ENCODE measurements at places on chromosomes 1 and 21. TPM values are rescaled to one million over a fixed set of nuclear protein-coding genes. Genes with fewer than 3 reads are reported as not detected.
A peak's percentile ranks its signal among the peaks of the same experiment; 100 is the strongest.

DNA sequence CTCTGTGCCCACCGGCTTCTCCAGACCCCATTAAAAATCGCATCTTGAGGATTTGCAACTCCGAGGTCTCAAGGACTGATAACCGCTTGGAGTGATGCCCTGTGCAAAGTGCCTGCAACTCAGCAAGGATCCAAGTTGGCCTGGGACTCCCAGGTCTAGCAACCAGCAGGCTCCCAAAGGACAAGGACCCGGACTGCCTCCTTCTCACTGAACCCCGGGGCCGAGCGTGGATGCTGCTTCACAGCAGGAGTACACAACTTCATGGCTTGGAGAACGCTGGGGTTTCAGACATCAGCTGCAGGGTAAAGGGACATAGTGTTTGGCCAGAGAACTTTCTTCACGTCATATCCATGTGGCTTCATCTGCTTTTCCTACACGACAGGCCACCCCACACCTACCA is 65.2 kb downstream of the ATP5PO start:
- H3K36me3 ChIP-seq = no peaks in the 10 kb centered on the region
- H3K4me1 ChIP-seq = no peaks in the 10 kb centered on the region
- DNase-seq = no peak
- no peak overlapping the region for H3K4me3 ChIP-seq
- no peak overlapping the region for H3K27ac ChIP-seq
- no peaks in the 10 kb centered on the region for H3K27me3 ChIP-seq

DNA sequence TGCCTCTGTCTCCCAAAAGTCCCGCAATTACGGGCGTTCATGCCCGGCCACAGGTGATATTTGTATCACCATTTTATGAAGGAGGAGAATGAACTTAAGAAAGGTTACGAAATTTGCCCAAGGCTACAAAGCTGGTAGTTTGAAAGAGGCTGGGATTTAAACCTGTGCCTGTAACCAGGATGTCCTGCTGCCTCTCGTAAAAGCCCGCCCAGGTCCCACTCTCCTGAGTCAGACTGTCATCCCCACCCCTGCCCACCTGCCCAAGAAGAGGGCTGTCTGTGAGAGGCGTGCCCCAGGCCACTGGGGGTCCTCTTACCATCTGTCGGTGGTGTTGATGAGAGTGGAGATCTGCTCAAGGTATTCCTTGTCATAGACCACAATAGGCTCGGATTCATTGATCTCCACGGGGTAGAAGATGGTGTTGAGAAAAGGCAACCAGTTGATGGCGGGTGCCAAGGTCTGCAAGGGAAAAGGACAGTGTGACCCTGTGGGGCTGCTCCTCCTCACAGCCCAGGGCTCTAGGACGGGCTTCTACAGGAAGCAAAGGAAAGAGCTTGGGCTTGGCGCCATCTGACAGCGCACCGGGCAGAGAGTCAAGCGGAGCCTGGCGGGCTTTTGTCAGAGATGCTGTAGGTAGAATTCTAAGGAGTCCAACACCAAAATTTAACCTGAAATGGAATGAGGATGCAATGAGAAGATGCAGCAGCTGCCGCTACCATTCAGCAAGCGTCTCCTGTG is 43.2 kb downstream of the ECE1 start:
- no peaks in the 10 kb centered on the region for H3K27me3 ChIP-seq
- no peak overlapping the region for H3K27ac ChIP-seq
- peaks cover 1% of the 10 kb centered on the region for H3K4me1 ChIP-seq
- no peak for DNase-seq
- H3K4me3 ChIP-seq = no peak overlapping the region

- H3K4me1 ChIP-seq = peaks cover 6% of the 10 kb centered on the region
- no peaks in the 10 kb centered on the region for H3K36me3 ChIP-seq
- no peak for DNase-seq
- H3K27ac ChIP-seq = no peak overlapping the region
- no peaks in the 10 kb centered on the region for H3K27me3 ChIP-seq
- no peak overlapping the region for H3K4me3 ChIP-seq
Observed at GRCh38 chr21:38861989-38862683, 56.4 kb downstream of the ETS2 start.

- no peak overlapping the region for H3K4me3 ChIP-seq
- no peaks in the 10 kb centered on the region for H3K36me3 ChIP-seq
- peak; percentile 46 for DNase-seq
- H3K4me1 ChIP-seq = no peaks in the 10 kb centered on the region
- no peaks in the 10 kb centered on the region for H3K27me3 ChIP-seq
Observed at GRCh38 chr1:30378991-30379581, 344.3 kb downstream of the MATN1 start.

- H3K27ac ChIP-seq = no peak overlapping the region
- no peaks in the 10 kb centered on the region for H3K27me3 ChIP-seq
- no peak overlapping the region for H3K4me3 ChIP-seq
- no peak for DNase-seq
Observed at GRCh38 chr1:116246174-116246573, 126.9 kb upstream of the ATP1A1 start.

DNA sequence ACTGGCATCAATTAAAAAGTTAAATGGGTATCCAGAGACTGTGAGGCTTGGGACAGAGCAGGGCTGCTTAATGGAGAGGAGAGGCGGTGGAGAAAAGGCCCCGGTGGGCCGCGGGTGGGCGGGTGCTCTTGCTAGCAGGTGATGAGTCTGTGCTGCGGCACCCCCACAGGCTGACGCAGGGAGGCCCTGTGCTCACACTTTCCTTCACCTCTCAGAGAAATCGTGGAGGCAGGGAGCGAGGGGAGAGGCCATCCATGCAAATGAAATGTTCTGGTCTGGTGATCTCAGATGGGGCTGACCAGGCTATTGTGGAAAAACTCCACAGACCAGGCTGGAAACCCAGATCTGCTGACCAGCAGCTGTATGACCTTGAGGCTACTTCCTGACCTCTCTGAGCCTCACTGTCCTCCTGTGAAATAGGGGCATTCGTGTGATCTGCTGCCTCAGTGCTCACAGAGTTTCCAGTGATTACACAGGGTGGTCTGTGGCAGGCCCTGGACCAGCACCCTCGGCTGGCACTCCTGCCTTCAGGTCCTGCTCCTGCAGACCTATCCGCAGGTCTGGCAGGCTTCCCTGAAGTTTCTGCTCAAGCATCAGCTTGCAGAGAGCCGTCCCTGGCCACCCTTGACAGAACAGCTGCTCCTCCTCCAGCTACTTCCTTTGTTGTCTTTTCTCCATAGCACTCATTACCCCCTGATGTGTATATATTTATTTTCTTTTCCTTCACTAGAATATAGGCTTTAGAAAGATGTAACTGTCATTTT is 89.2 kb downstream of the BEND5 start:
- H3K27ac ChIP-seq = no peak overlapping the region
- H3K27me3 ChIP-seq = no peaks in the 10 kb centered on the region
- peaks cover 5% of the 10 kb centered on the region for H3K4me1 ChIP-seq
- H3K4me3 ChIP-seq = no peak overlapping the region
- peak; percentile 66 for DNase-seq

GRCh38 chr1:165560883-165561656 is 17.3 kb downstream of the LRRC52 start:
- H3K4me3 ChIP-seq = no peak overlapping the region
- H3K36me3 ChIP-seq = no peaks in the 10 kb centered on the region
- no peaks in the 10 kb centered on the region for H3K27me3 ChIP-seq

DNA sequence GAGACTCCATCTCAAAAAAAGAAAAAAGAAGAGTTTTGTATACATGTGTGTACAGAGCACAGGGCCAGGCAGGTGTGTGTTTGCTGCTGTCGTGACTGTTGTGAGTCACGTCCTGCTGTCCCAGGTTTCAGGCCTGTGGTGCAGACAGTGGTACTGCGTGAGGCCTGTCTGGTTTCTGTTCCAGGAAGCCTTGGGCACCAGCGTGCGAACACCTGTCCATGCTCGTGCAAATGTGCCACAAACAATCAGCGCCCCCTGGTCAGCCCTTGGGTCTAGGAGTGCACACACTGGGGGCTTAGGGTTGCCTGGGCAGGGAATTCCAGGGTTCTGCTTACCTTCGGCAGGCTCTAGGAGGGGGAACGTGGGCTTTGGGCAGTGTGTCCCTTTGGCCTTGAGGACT is 16.9 kb downstream of the GPR157 start:
- no peak overlapping the region for H3K27ac ChIP-seq
- no peak overlapping the region for H3K4me3 ChIP-seq
- no peak for DNase-seq
- H3K36me3 ChIP-seq = no peaks in the 10 kb centered on the region
- no peaks in the 10 kb centered on the region for H3K27me3 ChIP-seq

GRCh38 chr21:34075760-34076660 is 2.6 kb downstream of the MRPS6 start:
- no peak for DNase-seq
- no peak overlapping the region for H3K27ac ChIP-seq
- peak overlapping the region; percentile 91 for H3K4me3 ChIP-seq
- peaks cover 11% of the 10 kb centered on the region for H3K4me1 ChIP-seq
- peaks cover 49% of the 10 kb centered on the region for H3K36me3 ChIP-seq
- H3K27me3 ChIP-seq = no peaks in the 10 kb centered on the region

DNA sequence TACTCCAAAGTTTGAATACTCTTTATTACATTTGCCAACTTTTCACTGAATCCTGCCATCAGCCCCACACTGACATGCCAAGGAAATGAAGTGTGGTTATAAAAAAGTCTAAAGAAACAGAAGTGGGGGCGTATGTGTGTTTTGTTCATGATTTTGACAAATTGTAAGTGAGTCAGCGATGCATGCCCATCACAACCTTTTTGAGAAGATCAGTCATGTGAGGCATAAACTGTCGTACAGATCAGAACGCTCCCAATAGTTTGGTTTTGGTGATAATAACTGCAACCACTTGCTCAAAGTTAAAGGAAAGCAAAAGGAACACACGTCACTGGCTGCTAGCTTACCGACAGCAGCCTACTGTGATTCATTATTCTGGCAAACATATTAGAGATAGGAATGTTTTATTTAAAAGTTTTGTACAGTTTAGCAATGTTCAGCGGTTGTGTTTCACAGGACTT is 95.6 kb downstream of the RGS2 start:
- no peak for DNase-seq
- no peak overlapping the region for H3K4me3 ChIP-seq
- no peaks in the 10 kb centered on the region for H3K27me3 ChIP-seq

- H3K36me3 ChIP-seq = no peaks in the 10 kb centered on the region
- no peak for DNase-seq
- no peaks in the 10 kb centered on the region for H3K4me1 ChIP-seq
- H3K27me3 ChIP-seq = no peaks in the 10 kb centered on the region
Observed at GRCh38 chr21:45723049-45723958, 79.8 kb downstream of the PCBP3 start.

DNA sequence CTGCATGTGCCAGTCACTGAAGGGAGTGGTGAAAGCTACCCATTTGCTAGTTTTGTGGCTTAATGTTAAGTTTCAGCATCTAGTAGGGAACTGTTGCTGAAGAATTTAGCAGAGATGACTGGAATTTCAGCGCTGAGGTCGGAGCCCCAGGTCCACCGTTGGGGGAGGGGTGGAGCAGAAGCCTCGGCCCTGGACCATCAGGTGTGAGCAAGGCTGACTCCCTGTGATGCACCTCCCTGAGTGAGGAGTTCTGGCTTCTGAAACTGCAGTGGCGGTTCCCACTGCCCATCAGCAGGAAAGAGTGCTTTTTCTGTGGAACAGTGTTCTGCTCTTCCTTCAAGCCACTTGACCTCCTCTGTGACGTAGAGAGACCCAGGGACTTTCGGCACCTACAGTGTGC is 1.3 kb downstream of the NOS1AP start:
- H3K4me1 ChIP-seq = peaks cover 3% of the 10 kb centered on the region
- peak; percentile 84 for DNase-seq
- no peak overlapping the region for H3K27ac ChIP-seq
- peak overlapping the region; percentile 80 for H3K4me3 ChIP-seq

DNA sequence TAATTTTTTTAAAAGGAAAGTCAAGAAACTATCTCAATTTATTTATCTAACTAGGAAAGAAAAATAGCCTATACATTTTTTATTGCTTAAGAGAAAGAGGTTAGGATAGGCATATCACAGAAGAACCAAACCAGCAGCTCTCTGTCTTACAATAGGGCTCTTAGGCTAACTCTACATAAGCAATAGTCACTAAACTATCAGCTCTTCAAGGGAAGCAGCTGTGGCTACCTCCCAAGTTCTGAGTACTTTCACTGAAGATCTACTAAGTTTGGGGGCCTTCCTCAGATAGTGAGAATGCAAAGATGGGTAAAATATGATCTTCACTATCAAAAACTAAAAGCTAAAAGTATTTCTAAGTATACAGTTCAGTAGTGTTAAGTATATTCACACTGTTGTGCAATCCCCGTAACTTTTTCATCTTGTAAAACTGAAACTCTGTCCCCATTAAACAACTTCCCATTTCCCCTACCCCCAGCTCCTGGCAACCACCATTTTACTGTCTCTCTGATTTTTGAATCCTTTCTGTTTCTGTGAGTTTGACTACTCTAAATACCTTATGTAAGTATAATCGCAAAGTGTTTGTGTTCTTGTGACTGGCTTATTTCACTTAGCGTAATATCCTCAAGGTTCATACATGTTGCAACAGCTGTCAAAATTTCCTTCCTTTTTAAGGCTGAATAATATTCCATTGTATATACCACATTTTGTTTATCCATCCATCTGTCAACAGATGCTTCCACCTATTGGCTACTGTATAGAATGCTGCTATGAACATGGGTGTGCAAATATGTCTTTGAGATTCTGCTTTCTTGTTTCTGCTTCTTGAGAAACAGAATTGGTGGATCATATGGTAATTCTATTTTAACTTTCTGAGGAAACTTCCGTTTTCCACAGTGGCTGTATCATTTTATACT is 73.3 kb downstream of the ACBD6 start:
- no peaks in the 10 kb centered on the region for H3K27me3 ChIP-seq
- H3K4me1 ChIP-seq = no peaks in the 10 kb centered on the region
- no peaks in the 10 kb centered on the region for H3K36me3 ChIP-seq
- no peak overlapping the region for H3K27ac ChIP-seq
- no peak overlapping the region for H3K4me3 ChIP-seq
- no peak for DNase-seq

GRCh38 chr1:93042187-93043056 is 36.7 kb upstream of the MTF2 start:
- no peaks in the 10 kb centered on the region for H3K27me3 ChIP-seq
- DNase-seq = no peak
- no peaks in the 10 kb centered on the region for H3K4me1 ChIP-seq
- H3K36me3 ChIP-seq = no peaks in the 10 kb centered on the region

GRCh38 chr1:187129132-187129531 is 300.4 kb downstream of the PLA2G4A start:
- no peaks in the 10 kb centered on the region for H3K36me3 ChIP-seq
- no peak overlapping the region for H3K27ac ChIP-seq
- no peaks in the 10 kb centered on the region for H3K4me1 ChIP-seq

- peak; percentile 78 for DNase-seq
- H3K27ac ChIP-seq = no peak overlapping the region
- H3K27me3 ChIP-seq = no peaks in the 10 kb centered on the region
- no peaks in the 10 kb centered on the region for H3K4me1 ChIP-seq
- no peak overlapping the region for H3K4me3 ChIP-seq
- H3K36me3 ChIP-seq = no peaks in the 10 kb centered on the region
Observed at GRCh38 chr1:58065520-58065919, 481.0 kb downstream of the OMA1 start.

GRCh38 chr1:184828369-184828717 is 73.7 kb upstream of the EDEM3 start:
- no peak for DNase-seq
- no peaks in the 10 kb centered on the region for H3K27me3 ChIP-seq
- no peak overlapping the region for H3K27ac ChIP-seq
- H3K4me1 ChIP-seq = no peaks in the 10 kb centered on the region
- no peak overlapping the region for H3K4me3 ChIP-seq

PRAMEF5 gene
- total RNA-seq = not detected

FCRL6 gene
- not detected for total RNA-seq

AIRE gene
- total RNA-seq = 2.7 TPM

MPL gene
- 0.32 TPM for total RNA-seq

RSPO1 gene
- 0.19 TPM for total RNA-seq

AK5 gene
- 0.84 TPM for total RNA-seq

TMEM50B gene
- 57.2 TPM for total RNA-seq

S100A14 gene
- total RNA-seq = 112 TPM

SPAG17 gene
- 3.2 TPM for total RNA-seq
